ENCODE measurements at places on chromosomes 11 and 22.
A peak's percentile ranks its signal among the peaks of the same experiment; 100 is the strongest.

DNA sequence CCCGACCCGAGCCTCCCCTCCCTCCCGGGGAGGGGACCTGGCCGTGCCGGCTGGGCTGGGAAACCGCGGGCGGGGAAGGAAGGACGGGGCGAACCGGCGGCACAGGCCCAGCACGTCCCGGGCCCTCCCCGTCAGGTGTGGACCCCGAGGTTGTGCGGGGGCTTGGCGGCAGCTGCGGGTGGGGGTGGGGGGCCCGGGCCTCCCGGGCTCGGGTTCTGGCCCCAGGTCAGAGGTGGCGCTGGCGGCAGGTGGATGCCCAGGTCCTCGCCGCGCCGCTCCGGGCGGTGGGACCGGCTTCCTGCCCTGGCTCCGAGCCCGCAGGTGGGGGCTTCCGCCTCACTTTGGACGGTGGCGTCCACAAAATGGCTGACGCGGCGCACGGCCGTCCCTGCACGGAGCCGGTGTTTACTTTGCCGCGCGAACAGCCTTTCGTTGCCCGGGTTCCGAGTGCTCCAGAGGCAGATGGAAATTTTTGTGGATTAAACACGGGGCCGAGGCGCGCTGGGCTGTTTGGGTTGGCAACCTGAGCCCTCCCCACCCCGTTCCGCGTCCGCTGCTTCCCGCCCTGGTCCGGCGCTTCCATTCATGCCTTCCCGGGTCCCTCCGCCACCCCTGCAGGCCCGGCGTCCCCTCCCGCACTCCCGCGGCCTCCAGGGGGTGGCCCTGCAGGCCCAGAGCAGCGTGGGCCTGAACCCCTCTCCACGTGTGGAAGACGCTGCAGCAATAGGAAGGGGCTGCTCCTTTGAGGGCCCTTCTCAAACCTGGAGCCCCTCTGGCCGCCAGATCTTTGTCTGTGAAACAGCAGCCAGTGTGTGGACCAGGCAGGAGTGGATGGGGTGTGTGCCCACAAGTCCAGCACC lies 92.0 kb upstream of the KCNQ1OT1 start:
- no peak for DNase-seq

GRCh38 chr11:2994336-2994730 lies 2.2 kb upstream of the NAP1L4 start:
- no peak for DNase-seq

GRCh38 chr11:107675902-107676301 lies 36.0 kb downstream of the SLN start:
- no peak for DNase-seq

DNA sequence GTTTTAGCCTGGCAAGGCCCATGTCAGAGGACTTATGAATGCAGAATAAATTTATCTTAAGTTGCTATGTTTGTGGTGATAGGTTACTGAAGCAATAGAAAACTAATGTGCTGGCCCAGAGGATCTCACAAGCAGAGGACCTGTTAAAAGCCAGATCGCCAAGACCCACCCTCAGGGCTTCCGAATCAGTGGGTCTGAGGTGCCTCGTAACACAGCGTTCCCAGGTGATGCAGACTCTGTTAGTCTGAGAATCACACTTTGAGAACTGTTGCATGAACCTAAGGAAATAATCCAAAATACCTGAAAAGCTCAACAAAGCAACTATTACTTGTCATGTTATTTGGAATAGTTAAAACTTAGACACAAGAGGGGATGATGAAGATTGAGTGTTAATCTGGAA lies 6.7 kb upstream of the SCARF2 start:
- no peak for DNase-seq

- no peak for DNase-seq
Observed at GRCh38 chr11:117424781-117425180, 97.1 kb downstream of the CEP164 start.

- DNase-seq: no peak
Observed at GRCh38 chr22:45265535-45265934, 19.2 kb upstream of the UPK3A start.

GRCh38 chr22:28769394-28770085 lies 3.0 kb upstream of the CCDC117 start:
- no peak for DNase-seq

GRCh38 chr11:132349811-132350733 lies 979.7 kb downstream of the NTM start:
- no peak for DNase-seq

GRCh38 chr11:64078905-64079304 lies 43.2 kb downstream of the FLRT1 start:
- no peak for DNase-seq

GRCh38 chr11:69642913-69643632 lies 2.1 kb downstream of the CCND1 start:
- DNase-seq: peak; percentile 71

DNA sequence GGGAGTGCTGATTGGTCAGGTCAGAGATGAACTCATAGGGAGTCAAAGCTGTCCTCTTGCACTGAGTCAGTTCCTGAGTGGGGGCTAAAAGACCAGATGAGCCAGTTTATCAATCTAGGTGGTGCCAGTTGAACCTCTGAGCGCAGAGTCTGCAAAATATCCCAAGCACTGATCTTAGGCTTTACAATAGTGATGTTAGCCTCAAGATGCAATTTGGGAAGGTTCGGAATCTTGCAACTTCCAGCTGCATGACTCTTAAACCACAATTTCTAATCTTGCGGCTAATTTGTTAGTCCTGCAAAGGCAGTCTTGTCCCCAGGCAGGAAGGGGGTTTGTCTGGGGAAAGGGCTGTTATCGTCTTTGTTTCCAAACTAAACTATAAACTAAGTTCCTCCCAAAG lies 92.3 kb upstream of the PARVA start:
- DNase-seq: no peak

DNA sequence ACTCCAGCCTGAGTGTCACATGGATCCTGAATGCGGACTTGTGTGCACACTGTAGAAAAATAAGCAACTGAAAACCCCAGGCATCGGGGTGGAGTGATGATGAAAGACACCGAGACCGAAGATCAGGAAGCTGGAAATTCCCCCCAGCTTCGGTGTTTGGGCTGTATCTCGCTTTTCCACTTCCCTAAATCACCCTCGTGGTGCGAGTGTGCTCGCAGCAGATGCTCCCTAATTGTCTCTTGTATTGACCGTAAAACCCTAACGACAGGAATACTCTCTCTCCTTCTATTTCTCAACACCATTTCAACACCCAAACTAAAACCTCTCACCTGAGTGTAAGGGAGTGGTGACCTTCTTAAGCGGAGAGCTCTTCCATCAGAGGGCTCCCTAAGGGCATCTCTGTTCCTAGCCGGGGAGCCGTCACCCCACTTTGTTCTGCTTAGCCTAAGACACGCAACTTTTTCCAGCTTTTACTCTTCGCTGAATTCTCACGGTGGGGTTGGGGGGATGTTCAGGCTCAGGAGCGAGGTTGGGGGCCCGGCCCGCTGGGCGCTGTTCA lies 635 bp upstream of the GRK3 start:
- no peak for DNase-seq

- DNase-seq: no peak
Observed at GRCh38 chr22:33584152-33584551, 336.1 kb downstream of the LARGE1 start.

GRCh38 chr22:17109113-17109865 lies 11.9 kb downstream of the TMEM121B start:
- no peak for DNase-seq

GRCh38 chr11:85663080-85663752 lies 1.7 kb downstream of the CREBZF start:
- no peak for DNase-seq

GRCh38 chr11:17597770-17598169 lies 50.7 kb downstream of the OTOG start:
- no peak for DNase-seq

GRCh38 chr11:112477152-112477551 lies 216.5 kb upstream of the PLET1 start:
- no peak for DNase-seq

GRCh38 chr11:61887839-61888494 lies 3.4 kb downstream of the FADS3 start:
- no peak for DNase-seq

GRCh38 chr11:70351646-70352045 lies 46.7 kb upstream of the CTTN start:
- no peak for DNase-seq

- no peak for DNase-seq
Observed at GRCh38 chr22:45828841-45829240, 148.1 kb downstream of the WNT7B start.

DNA sequence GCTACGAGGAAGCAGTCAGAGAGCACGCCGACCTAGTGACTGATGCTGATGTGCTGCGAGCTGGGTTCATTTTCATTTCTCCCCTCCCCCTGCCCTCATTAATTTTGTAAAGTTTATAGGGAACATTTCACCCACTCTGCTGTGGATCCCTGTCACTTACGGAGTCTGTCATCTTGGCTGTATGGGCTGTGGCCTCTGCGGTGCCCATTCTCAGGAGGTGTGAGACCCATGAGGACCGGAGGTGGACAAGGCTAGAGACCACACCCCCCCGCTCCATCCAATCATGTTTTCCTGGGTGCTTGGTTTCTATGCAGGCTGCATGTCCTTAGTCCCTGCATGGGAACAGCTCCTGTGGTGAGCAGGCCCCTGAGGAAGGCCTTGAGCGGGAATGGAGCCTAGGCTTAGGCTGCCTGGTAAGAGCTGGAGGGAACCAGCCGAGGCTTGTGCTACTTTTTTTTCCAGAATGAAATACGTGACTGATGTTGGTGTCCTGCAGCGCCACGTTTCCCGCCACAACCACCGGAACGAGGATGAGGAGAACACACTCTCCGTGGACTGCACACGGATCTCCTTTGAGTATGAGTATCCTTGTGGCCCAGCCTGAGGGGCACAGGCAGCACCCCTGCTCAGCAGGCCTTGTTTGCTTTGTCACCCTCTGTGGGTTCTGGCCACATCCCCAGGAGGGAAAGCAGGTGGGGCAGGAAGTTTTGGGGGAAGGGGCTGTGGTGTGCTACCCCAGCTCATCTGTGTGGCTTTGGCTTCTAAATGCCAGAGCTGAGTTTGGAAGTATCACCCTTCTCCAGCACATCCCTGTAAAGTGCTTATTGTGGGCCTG lies 19.1 kb downstream of the CLDN5 start:
- no peak for DNase-seq

DNA sequence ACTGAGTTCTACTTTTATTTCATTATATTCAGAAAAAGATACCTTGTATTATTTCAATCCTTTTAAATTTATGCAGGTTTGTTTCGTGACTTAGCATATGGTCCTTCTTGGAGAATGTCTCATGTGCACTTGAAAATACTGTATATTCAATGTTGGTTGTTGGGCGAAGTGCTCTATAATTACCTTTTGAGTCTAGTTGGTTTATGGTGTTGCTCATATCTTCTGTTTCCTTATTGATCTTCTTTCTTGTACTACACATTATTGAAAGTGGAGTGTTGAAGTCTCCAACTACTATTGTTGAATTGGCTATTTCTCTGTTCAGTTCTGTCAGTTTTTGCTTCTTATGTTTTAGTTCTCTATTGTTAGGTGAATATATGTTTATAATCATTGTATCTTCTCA lies 90.4 kb downstream of the KCNQ1OT1 start:
- DNase-seq: no peak

DNA sequence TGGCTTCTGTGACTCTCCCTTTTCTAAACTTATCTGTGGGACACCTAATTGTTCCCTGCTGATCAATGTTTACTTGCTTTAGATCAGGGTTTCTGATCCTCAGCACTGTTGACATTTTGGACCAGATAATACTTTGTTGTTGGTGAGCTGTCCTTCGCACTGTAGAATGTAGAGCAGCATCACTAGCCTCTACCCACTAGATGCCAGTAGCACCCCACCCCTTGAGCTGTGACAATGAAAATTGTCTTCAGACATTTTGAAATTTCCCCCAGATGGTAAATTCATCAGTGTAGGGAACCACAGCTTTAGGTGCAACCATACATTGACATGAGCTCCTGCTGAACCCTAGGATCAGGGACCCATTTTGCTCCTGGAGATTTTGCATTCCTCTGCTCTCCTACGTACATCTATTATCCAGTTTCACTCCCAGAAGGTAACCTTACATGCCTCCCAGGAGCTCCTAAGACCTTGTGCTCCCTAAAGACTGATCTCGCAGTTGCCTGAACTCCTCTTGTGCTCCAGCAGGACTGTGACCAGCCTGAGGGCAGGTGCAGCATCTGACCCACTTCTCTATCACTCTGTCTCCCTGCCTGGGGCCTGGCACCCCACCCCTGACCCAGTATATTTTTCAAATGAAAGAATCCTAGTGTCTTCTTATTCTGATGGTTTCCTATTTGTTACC lies 107.8 kb downstream of the FAR1 start:
- DNase-seq: peak; percentile 38

- DNase-seq: no peak
Observed at GRCh38 chr11:94271885-94272372, 32.5 kb upstream of the IZUMO1R start.

DNA sequence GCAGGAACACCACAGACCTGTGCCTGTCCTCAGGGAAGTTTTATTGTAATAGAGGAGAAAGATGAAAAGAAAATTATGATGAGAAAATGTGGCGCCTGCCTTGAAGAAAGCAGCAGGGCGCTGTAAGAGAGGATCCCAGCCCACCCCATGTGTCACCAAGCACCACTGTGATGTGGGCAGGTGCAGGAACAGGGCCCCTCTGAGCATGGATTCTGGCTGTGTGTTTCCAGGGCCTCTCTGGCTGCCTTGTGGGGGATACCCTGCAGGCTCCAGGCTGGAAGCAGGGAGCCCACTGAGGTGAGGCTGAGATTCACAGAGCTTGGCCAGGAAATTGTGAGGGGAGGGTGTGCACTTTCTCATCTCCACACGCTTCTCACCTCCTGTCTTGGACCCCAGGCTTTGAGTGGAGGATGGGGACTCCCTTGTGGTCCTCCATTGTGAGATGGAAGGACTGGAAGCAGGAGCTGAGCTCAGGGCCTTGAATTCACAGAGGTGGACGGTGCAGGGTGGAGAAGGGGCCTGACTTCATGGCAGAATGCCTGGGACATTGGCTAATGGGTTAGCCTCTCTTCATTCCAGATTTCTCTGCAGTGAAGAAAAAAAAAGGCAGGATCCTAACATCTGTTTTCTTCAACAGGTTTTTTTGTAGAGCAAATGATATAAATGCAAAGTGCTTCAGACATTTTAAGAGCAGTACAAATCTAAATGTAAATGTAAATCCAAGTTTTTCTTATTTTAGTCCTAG lies 246.6 kb upstream of the B3GAT1 start:
- DNase-seq: no peak

GRCh38 chr11:2472428-2473186 lies 27.8 kb downstream of the KCNQ1 start:
- no peak for DNase-seq

DNA sequence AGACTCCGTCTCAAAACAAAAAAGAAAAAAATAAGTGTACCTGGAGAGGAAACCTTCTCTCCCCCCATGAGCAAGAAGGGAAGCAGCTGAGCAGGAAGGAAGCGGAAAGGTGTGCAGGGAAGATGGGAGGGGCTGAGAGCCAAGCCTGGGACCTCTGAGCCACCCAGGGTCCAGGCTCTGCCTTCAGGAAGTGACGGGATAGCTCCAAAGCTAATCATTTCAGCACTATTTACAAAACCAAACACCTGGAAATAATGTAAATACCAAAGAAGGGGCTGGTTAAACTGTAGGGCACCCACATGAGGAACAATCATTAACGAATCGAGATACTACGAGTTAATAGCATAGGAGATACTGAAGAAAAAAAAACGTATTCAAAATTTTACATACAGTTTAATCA lies 27.9 kb downstream of the ARRB1 start:
- DNase-seq: no peak
